Activated T-cell treated with anti-CD3 and anti-CD28 coated beads for 1 hour (primary cell): ENCODE measurements at places on chromosomes 11 and 22.

GRCh38 chr11:1797391-1798125 is 33.8 kb upstream of the CTSD start:
- DNase-seq = no peak

DNA sequence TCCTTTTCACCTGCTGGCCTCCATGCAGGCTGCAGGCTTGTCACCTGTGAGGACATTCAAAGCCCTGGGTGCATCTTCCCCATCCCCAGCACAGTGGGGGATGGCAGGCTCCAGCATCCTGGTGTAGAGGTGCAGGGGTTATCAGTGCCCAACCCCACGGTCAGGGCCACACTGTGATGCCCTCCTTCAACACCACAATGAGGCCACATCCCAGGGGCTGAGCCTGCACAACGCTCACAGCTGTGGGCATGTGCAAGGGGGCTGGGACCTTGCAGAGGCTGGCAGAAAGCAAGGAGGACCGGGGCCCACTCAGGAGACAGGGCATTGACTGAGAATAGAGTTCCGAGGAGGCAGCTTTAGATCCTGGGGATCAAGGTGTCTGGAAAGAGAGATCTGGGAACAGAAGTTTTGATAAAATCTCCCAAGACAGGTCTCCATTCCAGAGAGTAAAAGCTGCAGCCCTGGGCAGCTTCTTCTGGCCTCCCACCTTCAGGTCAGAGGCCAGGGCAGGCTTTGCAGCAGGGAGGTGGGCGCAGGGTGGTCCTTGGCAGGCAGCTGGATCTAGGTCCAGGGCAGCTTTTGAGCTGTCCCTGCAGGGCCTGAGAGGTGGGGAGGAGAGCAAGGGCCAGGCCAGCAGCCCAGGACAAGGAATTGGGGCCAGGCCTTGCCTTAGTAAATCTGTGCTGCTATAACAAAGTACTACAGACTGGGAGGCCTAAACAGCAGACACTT is 250.8 kb upstream of the B3GAT1 start:
- no peak for DNase-seq

- no peak for DNase-seq
Observed at GRCh38 chr11:130400781-130401483, 27.5 kb downstream of the ADAMTS8 start.

- no peak for DNase-seq
Observed at GRCh38 chr22:21778705-21779363, 43.2 kb upstream of the YPEL1 start.

DNA sequence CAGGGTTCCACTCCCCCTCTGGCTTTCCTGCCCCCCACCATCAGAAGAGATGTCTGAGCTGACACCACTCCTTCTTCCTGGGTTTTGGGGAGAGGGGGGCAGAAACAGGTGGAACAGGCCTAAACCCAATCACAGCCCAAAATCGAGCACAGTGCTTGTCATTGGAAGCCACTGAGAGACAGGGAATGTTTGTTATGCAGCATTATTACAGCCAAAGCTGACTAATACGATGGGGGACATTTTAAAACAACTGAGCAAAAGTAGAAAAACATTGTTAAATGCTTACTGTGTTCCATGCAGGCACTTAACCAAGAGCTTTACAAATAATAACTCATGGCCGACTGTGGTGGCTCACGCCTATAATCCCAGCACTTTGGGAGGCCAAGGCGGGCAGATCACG is 32.5 kb upstream of the RTL6 start:
- no peak for DNase-seq

DNA sequence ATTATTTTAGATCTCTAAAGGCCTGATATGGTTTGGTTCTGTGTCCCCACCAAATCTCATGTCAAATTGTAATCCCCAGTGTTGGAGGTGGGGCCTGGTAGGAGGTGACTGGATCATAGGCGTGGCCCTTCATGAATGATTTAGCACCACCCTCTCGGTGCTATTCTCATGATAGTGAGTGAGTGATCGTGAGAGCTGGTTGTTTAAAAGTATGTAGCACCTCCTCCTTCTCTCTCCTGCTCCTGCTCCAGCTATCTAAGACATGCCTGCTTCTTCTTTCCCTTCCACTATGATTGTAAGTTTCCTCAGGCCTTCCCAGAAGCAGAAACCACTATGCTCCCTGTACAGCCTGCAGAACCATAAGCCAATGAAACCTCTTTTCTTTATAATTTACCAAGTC is 114.1 kb downstream of the SERGEF start:
- no peak for DNase-seq

DNA sequence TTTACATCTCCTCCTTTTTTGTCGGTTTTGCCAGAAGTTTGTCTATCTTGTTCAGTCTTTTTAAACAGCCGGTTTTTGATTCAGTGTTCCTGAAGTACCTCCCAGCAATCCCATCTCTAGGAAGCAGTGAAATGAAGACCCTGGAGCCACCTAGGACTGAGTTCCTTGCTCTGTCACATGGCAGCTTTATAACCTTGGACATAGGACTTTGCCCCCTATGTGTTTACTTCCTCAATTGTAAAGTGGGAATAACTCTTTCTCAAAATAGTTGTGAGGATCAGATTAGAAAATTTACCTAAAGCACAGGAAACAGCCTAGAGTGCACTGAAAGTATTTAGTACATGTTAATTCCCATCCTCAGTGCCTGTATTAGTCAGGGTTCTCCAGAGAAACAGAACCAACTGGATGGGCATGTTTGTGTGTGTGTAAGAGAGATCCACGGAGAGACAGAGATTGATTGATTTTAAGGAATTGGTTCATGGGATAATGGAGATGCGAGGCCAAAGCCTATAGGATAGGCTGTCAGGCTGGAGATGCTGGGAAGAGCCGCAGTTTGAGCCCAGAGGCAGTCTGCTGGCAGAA is 20.0 kb downstream of the FAM83F start:
- no peak for DNase-seq

DNA sequence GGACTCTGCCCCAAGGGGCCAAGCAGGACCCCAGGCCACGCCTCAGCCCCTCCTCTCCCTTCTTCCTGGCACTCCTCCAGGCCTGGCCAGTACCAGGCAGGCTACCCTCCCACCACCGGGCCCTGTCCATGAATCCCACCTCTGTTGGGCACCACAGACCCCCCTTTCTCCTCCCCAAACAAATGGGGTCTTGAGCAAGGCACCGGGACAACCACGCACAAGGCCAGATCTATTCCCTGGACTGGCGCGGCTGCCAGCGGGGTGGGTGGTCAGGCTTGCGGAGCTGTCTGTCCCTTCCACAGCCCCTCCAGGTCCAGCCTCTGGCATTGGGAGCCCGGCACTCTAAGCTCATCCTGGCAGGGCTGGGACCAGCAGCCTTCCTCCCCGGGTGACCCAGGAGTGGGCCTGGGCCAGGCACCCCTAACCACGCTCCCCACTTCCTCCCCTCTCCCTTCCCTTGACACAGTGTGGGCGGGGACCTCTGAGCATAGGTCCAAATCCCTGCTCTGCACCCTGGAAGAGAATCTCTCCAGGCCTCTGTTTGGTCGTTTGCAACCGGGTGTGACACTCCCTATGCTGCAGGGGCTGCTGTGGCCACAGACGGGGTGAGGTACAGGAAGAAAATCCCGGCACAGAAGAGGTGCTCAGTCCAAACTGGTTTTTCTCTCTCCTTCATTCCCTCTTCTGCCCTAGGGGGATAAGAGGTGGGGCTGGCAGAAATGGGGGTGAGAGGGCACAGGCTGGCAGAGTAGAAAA is 14.6 kb downstream of the ELFN2 start:
- DNase-seq = no peak
